ENCODE measurements at places on chromosomes 4 and X.

- DNase-seq: no peak
Measured at GRCh38 chr4:6692806-6693205, 872 bp upstream of the S100P start.

GRCh38 chrX:55484948-55485347, 4.7 kb downstream of the USP51 start:
- DNase-seq: no peak

GRCh38 chr4:579543-580175, 3.6 kb upstream of the TMEM271 start:
- DNase-seq: no peak

- no peak for DNase-seq
Measured at GRCh38 chr4:123018396-123018775, 96.0 kb upstream of the NUDT6 start.

- no peak for DNase-seq
Measured at GRCh38 chr4:30454504-30454903, 265.7 kb upstream of the PCDH7 start.

GRCh38 chr4:84814094-84814750, 152.3 kb downstream of the WDFY3 start:
- DNase-seq: no peak

- no peak for DNase-seq
Measured at GRCh38 chr4:166896254-166896653, 338.0 kb downstream of the SPOCK3 start.
